ENCODE measurements at places on chromosomes 4 and X.

- no peak for DNase-seq
Measured at GRCh38 chr4:144450526-144450925, 195.4 kb upstream of the HHIP start.

DNA sequence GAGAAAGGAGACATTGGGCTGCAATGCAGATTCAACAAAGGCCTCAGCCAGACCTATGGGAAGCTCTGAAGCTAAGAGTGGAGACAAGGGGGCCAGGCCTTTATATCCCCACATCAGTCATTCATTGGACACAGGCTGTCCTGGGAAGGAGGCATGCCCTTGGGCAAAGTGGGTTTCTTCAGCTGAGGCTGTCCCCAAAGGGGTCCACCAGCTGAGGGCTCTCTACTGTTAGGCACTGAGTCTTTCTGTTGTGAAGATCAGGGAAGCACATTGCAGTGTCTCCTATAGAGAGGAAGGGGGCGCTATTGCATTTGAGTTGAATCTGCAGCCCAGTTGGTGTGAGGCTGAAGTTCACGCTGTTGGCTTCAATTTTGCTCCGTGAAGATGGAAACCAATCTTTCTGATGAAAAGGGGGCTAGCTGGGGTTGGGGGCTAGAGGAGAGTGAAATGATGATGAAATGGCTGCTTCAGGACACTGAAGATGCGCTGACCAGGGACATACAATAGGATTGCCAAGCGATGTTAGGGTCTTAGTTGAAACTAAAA, 48.0 kb downstream of the SLC25A5 start:
- peak; percentile 63 for DNase-seq

- no peak for DNase-seq
Measured at GRCh38 chr4:22552812-22553211, 36.9 kb upstream of the ADGRA3 start.

DNA sequence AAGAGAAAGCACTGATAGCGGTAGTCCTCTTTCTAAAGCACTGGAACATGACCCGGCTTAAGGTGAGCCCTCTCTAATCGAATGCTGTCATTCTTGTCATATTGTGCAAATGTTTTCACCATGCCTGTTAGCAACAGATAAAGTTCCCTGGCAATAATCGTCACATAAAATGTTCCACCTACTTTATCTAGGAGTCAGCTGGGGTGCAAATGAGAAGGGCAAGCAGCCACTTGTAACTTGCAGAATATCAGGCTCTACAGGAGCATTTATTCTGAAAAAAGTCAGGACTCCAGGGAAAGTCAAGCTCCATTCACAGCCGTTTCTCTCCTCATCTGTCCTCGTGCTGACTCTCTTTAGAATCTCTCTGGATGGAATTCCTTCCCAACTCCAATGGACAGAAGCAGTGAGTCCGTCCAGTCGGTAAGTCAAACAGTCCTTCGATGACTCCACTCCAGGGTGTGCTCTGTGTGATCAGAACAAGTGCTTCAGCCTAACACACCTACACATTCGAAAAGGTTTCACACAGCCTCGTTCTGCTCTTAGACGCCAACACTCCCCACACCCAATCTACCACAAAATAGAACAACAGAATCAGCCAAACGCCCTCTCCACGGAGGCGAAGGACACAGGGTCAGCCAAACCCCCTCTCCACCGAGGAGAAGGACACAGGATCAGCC, 101.7 kb upstream of the FRG1 start:
- no peak for DNase-seq

DNA sequence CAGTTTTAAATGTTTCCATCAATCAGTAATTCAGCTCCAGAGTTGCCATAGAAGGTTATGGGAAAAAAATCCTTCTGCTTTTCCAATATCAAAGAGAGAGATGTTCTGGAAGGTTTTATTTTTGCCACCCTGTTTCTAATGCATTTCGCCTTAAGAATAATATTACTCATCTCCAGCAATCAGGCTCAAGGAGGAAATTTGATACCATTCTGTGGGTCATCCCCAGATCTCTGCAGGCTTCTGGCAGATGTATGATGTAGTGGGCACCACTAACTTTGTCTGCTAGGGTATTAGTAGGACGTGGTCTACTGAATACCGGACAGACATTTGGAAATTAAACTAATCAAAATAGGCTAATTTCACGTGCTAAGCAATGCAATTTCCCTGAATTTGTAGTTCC, 645.4 kb upstream of the TENM3 start:
- no peak for DNase-seq

DNA sequence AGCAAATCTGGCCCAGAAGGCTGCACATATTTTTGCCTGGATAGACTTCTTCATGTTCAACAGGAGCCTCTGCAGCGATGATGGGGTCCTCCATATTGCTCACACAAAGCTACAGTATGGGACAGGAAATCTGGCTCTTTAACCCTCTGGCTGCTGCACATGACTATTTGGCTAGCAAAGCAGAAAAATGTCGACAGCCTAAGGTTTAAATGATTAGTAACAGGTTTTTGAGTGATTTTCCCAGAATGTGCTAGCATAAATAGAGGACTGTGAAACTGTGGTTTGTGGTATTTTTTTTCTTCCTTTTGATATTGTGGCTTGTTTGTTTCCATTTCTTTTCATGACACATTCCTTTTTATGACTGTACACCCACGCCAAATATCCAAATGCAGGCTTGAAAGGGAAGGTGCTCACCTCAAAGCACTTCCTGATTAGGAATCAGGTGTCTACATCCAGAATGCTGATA, 120.2 kb upstream of the GK2 start:
- no peak for DNase-seq

- DNase-seq = no peak
Measured at GRCh38 chr4:153375303-153375702, 30.8 kb downstream of the MND1 start.

DNA sequence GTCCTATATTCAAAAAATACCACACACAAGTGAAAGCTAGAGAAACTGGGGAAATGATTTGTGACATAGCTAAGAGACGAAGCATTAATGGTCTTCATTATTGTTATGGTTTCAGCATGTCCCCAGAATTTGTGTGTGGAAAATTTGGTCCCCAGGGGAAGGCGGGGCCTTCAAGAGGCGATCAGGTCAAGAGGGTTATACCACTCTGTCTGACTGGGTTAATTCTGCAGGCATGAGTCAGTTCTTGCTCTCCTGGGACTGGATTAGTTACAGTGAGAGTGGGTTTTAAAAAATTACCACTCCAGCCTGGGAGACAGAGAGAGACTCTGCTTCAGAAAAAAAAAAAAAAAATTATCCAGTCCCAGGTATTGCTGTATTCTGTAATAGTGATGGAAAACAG, 2.1 kb upstream of the MTNR1A start:
- no peak for DNase-seq

DNA sequence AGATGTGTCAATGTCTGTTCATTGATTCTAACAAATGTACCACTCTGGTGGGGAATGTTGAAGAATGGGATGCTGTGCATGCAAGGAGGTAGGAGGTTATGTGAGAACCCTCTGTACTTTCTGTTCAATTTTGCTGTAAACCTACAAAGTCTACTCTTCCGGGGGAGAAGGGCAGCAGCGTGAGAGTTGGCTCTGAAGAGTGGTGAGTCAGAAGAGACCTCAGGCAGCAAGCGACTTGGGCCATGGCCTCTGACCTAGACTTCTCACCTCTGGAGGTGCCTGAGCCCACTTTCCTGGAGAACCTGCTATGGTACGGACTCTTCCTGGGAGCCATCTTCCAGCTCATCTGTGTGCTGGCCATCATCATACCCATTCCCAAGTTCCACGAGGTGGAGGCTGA, 26.7 kb downstream of the MANBA start:
- no peak for DNase-seq

DNA sequence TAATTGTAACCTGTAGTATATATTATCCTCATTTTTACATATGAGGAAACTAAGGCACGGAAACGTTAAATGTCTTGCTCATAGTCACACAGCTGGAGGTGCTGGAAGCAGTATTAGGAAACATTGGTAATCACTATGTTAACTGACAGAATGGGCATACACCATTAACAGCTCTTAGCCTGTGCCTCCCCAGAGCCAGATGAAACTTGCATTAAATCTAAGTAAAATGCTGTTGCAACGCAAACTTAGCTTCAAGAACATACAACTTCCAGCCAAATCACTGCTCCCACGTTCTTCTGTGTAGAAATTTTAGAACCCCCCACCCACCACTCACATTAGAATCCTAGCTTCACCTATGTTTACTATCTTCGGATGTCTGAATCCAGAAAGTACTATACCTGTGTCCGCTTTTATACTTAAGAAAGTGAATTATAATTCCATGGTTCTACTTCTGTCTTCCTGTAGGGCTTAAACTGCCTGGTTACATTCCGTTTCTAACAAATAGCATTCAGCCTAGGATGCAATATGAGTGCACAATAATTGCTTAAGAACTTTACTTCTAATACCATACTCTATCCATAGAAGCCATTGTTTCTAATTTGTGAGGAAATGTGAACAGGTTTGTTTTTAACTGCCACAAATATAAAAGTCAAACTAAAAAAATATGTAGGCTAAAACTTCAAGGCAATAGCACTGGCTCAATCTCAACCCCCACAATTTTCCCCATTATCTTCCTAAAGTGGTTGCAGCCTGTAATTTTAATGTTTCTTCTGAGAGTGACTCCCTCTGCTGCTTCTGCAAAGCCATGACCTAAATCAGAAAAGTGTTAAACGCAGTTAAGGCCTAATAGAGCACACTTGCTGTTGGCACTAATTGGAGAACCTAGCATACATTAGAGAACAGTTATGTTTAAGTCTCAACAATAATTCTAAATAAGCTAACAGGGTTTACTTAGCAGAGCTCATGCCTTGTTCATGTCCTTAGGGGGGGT, 4.4 kb downstream of the UNC5C start:
- no peak for DNase-seq

Measured in 8988T (cell line).